ENCODE measurements at places on chromosomes 7 and 10.

- DNase-seq = no peak
Measured at GRCh38 chr10:50325449-50326171, 74.3 kb upstream of the ASAH2 start.

DNA sequence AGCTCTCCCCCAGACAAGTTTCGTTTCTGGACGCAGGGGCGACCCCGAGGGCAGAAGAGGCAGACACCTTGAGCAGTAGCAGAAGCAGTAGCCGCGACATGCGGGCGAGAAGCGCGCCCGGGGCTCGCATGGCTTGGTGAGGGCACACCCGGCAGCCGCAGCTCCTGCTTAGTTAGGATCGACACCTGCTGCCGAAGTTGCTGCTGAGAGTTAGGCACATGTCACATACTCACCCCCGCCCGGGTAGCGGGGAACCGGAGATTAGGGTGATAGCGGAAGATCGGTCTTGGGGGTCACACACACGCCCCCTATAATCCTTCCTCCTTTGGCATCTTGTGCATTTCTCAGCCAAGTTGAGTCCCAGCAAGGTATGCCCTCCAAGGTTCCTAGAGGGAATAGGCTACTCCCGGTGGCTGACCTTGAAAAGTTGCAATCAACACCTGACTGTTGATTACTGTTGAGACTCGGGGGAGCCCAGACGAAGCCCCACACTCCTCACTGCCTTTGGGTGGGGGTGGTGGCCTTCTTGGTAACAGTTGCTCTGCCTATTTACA is 668 bp downstream of the GPR37 start:
- no peak for DNase-seq

DNA sequence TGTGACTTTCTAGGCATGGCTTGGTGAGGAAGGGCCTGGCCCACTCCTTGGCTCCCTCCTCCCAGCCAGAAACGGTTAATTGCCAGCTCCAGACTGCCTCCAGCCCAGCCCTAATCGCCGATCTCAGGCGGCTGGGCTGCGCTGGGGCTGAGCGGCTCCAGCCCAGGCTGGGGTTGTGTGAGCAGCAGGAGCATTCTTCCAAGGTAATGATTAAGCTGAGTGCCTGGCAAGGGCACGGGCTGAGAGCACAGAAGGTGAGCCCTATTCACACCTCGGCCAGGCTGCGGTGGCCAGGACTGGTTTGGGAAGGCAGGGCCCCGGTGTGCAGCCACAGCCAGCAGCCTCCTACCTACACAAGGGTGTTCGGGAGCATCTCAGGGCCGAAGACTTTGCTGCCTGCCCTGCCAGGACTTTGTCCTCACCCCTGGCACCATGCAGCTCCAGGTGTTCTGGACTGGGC is at the start of gene TMEM72:
Gene TMEM72, plus strand, starts transcription at position 257 of the 460 bp plus-strand sequence. Its CDS starts 176 bp downstream, at position 433.
- DNase-seq = no peak

GRCh38 chr10:29142516-29143314 is 146.2 kb upstream of the LYZL1 start:
- no peak for DNase-seq

GRCh38 chr10:132551093-132551807 is 13.7 kb downstream of the INPP5A start:
- no peak for DNase-seq

- DNase-seq = no peak
Measured at GRCh38 chr7:26034391-26034790, 117.6 kb upstream of the NFE2L3 start.

- no peak for DNase-seq
Measured at GRCh38 chr7:135206941-135207391, 4.4 kb downstream of the WDR91 start.

DNA sequence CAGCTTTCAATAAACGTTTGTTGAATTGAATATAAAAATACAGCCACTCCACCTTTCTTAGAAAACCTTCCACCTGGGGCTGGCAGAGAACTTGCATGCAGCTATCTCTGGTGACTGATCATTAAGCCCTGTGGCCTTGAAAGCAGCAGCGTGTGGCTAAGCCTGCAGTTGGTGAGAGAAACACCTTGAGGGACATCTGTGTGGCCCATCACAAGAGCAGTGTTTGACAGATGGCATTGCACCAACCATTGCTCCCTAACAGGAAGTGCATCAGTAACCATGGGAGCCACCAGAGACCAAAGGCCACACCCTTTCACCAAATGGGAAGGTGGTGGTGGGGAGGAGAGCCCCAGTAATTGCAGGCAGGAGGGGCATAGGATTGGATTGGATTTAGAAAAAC is 22.4 kb downstream of the RHOBTB1 start:
- DNase-seq = no peak

GRCh38 chr10:118139321-118139720 is 92.6 kb upstream of the RAB11FIP2 start:
- no peak for DNase-seq

DNA sequence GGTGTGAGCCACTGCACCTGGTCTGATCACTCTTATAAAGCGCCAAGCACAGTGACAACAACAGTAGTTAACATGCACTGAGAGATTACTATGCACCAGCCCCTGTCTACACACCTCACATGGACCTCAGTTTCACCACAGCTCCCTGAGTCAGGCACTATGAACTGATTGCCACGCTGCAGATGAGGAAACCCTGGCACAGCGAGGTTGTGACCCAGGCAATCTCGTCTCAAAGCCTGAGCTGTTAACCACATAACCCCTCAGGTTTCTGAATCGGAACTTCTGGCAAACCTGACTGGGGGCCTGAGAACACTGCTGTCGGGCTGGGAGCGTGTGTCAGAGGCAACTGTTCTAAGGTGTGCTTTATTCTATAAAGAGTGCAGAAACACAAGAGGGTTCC is 150.8 kb downstream of the RNF216 start:
- peak; percentile 48 for DNase-seq

DNA sequence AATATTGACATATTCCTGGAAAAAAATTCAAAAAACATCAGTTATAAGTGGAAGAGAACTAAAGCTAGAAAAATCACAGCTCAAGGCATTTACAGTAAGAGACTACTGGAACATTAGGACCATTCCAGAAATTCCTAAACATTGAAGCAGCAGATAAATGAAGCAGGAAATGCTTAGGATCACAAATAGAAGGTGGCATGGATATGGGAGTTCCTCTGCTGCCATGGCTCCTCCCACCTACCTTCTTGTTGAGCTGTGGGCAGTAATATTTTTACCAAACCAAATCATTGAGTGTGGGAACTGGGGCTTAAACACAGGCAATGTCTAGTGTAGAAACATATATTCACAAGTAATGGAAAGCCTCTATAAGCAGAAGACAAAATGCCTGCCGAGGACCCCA is 292.8 kb downstream of the ANKRD7 start:
- DNase-seq = no peak

DNA sequence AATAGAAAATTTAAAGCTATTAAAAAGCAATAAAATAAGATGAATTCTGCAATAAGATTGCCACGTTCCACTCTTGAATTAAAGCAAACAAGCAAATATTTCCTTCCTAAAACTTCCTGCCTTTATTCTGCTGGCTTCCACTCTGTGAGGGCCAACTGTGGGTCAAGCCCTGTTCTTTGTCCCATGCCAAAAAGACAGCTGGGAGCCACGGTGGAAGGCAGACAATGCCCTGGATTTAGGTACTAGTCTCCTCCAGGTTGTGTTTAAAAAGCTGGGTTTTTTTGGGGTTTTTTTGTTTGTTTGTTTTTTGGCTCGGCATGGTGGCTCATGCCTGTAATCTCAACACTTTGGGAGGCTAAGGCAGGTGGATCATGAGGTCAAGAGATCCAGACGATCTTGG is 39.1 kb downstream of the LRRTM3 start:
- no peak for DNase-seq

GRCh38 chr10:112972606-112973005 is 22.6 kb downstream of the TCF7L2 start:
- no peak for DNase-seq

- DNase-seq = no peak
Measured at GRCh38 chr10:4372601-4373000, 453.4 kb upstream of the AKR1E2 start.

GRCh38 chr7:28224675-28225074 is 44.1 kb upstream of the JAZF1 start:
- DNase-seq = no peak

- DNase-seq = no peak
Measured at GRCh38 chr10:112379635-112380296, 5.8 kb downstream of the ACSL5 start.

DNA sequence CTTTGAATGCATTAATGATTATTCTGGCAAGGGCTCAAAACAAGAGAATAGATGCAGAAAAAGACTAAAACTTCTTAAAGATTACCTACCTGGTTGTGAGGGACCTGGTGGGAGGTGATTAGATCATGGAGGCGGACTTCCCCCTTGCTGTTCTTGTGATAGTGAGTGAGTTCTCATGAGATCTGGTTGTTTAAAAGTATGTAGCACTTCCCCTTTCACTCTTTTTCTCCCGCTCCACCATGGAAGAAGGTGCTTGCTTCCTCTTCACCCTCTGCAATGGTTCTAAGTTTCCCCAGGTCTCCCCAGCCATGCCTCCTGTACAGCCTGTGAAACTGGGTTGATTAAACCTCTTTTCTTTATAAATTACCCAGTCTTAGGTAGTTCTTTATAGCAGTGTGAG is 226.6 kb downstream of the ARHGAP12 start:
- no peak for DNase-seq

DNA sequence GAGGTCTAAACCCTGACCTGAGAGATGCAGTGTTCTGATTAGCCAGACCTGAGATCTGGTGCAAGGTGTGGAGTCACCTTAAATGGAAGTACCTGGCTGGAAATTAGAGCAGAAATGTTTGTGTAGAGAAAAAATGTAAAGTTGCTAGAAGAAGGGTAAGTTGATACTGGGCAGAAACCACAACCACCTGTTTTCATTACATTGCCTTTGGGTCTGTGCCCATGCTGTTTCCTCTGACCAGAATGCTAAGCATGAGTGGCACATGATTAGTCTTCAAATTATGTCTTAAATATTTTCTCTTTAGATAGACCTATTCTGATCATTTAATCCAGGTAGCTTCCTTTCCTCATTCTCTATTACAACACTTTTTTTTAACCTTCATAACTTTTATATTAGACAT is 69.0 kb downstream of the CASD1 start:
- no peak for DNase-seq

DNA sequence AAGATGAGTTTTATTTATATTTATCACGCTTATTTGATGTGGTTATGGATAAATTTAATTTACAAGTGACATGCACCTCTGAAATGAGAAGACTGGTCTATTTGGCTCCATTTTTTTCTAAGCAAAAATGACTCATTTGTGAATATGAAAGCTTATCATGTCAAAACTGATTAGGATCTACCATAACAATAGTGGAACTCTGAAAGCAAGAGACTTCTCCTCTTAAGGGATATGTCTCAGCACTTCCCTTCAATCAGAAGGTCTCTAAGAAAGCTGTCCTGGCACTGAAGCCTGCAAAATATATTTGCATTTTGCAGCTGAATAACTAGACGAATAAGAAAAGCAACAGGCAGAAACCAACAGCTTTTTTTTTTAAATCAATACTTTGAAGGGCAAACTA is 12.7 kb downstream of the FAS start:
- DNase-seq = no peak

GRCh38 chr7:77328669-77329068 is 87.5 kb downstream of the GSAP start:
- no peak for DNase-seq

GRCh38 chr10:595473-595872 is 94.0 kb downstream of the DIP2C start:
- no peak for DNase-seq

- no peak for DNase-seq
Measured at GRCh38 chr7:23247046-23247602, 549 bp downstream of the GPNMB start.

GRCh38 chr7:150976529-150977381 is 1.4 kb downstream of the KCNH2 start:
- no peak for DNase-seq

DNA sequence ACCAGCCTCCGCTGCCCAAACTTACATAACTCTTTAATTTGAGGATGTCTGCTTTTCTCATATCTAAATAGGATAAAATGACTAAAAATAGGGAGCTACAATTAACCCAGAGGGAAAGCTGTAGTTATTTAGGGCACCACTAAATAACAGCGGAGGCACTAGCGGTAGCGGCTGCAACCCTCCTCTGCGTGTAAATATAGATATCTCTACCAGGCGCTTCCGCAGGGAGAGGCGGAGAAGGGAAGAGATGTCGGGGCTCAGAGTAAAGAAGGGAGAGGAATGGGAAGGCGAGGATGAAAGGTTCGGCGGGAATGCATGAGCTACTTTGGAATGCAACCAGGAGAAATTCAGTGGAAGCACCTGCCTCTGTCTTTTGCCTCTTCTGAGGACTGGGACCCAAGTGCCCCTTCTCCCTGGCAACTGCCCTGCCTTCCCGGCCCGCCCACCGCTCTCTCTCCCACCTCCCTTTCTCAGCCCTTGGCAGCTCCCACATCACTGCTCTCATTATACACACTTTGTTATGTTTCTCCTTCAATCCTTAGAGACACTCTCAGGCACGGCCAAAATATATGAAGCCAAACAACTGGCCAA is 698.3 kb downstream of the PARD3 start:
- DNase-seq = no peak

DNA sequence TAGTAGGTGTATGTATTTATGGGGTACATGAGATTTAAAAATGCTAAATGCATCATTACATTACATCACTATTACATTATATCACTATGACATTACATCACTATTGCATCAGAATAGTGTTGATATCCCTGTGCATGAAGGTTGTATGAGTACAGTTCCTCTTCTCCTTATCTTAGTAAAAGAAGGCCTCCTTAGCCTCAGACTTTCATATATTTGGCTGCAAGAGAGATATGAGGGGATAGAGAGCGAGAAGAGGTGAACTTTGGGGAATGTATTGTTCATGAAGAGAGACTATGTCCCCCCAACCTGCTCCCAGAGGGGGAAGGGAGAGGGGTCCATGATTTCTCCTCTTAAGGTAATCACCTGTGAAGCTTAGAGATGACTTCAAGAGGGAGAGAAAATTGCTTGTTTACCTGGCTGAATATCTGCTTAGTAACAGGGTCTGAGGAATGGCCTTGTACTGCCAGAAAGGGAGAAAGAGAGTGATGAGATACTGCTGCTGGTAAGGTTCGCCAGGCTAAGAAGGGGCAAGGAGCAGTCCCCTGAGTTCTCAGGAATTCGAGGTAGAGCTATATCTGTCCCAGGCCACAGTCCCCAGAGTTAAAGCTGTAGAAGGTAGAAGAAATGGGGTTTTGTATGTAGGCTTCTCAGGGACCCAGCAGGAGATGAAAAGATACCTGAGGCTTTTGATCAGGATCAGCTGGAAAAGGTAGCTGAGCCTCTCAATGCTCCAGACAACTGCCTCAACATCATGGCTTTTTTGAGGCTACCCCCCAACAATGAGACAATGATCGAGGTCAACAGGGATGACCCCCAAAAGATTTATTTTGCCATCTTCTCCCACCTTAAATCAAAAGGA is 168.4 kb upstream of the WNT16 start:
- DNase-seq = no peak

- no peak for DNase-seq
Measured at GRCh38 chr7:84193747-84194146, 842 bp downstream of the SEMA3A start.

- no peak for DNase-seq
Measured at GRCh38 chr10:79239275-79239779, 107.9 kb upstream of the PPIF start.

GRCh38 chr10:3533296-3533695 is 251.7 kb downstream of the KLF6 start:
- DNase-seq = no peak

GRCh38 chr10:15744217-15744865 is 24.6 kb upstream of the ITGA8 start:
- no peak for DNase-seq
